ENCODE measurements at places on chromosomes 7 and 10.

GRCh38 chr10:27794157-27794556 lies 48.5 kb upstream of the MKX start:
- DNase-seq = peak; percentile 3

- no peak for DNase-seq
These were observed 156.5 kb upstream of the NPS start for GRCh38 chr10:127392351-127393235.

GRCh38 chr10:78173360-78174015 lies 139.8 kb downstream of the RPS24 start:
- no peak for DNase-seq

DNA sequence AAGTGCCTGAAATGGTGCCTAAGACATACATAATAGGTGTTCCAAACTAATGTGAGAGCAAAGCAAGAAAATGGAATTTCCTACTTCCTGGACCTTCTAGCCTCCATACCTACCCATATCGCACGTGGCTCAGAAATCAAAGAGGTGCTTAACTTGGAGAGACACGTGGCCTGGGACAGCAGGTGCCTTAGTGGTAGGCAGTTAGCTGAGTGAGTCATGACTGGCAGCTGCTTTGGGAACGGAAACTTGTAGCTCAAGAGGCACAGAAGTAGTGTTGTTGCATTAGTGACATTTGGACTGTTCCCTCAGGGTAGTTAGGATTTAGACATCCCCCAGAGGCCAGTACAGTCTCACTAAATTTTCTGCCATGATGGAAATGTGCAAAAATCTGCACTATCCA lies 12.0 kb upstream of the BMPER start:
- DNase-seq = no peak

GRCh38 chr7:145082366-145083161 lies 246.7 kb upstream of the TPK1 start:
- no peak for DNase-seq

DNA sequence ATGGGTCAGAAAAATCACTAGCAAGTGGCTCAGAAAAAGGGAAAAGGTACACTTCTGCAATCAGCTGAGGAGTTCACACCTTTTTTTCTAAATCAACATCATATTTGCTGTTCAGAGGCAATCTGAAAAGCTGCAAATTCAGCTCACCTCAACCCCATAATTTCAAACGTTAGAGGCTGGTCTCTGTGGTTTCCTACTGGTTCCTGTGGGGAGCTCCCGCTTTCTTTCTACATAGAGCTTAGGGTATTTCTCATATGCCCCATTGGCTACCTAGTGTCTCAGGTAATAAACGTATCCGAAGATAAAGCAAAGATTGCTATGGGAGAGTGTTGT lies 5.2 kb upstream of the ZNF22 start:
- peak; percentile 20 for DNase-seq

DNA sequence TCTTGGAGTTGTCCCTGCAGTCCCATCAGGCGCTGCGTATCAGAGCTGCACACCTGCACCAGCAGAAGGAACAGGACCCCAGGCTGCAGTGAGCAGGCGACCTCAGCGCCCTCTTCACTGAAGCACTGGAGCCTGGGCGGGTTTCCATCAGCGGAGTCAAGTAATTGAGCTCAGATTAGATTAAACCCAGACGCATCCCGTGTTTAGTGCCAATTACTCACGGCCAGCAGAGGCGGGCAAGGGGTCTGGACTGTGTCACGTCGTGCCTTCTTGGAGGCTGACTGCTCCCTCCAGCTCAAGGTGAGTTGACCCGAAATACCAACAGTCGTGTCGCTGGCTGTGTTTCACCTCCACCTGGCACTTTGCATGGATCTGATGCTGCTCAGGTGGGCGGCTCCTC lies 123.6 kb downstream of the CXCL12 start:
- DNase-seq = no peak

GRCh38 chr7:25515633-25516275 lies 287.5 kb upstream of the NPVF start:
- peak; percentile 14 for DNase-seq

GRCh38 chr7:83475420-83475819 lies 173.5 kb downstream of the SEMA3E start:
- DNase-seq = no peak

DNA sequence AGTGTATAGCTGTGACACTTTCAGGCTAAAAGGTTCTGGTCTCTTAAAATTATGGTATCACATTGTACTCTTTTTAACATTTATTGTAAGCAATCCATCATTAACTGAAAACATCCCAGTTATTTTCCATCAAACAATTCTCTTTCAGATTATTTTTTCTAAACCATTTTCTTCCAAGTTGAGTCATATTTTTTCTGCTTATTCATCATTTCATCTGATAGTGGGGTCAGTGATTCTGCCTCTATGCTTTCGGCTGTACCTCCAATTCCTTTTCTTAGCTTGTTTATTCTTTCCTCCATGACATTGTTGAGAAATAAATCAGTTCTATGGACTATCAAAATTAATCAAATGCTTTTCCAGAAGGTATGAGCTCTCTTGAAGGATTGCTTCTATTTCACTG lies 609 bp upstream of the PNLIP start:
- no peak for DNase-seq

DNA sequence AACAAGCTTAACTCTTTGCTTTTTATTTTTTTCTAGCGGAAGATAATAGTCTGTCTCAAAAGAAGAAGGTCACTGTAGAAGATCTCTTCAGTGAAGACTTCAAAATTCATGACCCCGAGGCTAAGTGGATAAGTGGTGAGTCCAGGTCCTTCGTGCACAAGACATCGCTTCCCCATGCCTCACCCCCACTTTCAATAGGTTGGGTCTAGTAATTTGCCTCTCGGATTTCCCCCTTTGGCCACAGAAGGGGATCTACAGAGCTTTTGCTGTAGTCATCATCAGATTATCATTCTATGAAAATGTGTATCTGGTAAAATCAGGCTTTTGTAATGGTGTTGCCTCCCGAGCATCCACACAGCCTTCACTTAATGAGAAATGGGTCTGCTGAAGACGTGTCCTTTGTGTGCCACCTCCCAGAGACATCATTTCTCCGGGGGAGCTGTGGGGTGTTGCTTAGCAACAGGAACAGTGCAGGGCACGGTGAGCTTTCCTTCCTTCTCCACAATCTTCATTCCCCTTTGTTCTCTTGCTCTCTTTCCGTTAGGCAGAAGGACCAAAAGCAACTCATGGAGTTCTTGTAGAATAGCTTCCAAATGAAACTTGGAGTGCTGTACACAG lies 422.8 kb downstream of the DPP6 start:
- no peak for DNase-seq

DNA sequence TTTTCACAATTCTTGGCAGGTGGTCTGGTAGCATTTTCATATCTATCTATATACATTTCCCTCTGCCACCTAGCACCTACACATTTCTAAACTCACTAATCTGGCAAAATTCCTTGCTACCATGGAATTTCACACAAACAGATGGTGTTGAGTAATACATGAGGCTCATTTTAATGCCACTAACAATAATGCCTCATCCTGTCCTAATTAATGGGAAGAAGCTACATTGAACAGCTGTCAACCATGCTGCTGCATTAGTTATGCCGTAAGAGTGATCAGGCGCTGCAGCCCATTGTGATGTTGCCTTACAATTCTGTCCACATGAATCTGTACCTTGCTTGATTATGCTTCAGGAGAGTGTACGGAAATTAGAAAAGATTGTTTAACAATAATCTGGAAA lies 23.2 kb downstream of the COL1A2 start:
- DNase-seq = no peak

All from activated CD4-positive, alpha-beta T cell treated with anti-CD3 and anti-CD28 coated beads, Interleukin-2, Interleukin-6, amounts not matched to agents 100 ng/mL and 50 ng/mL, durations not matched to agents 16 hours and 8 hours (primary cell).